Fibroblast of skin of scalp (primary cell): ENCODE measurements at places on chromosomes 4 and X.

DNA sequence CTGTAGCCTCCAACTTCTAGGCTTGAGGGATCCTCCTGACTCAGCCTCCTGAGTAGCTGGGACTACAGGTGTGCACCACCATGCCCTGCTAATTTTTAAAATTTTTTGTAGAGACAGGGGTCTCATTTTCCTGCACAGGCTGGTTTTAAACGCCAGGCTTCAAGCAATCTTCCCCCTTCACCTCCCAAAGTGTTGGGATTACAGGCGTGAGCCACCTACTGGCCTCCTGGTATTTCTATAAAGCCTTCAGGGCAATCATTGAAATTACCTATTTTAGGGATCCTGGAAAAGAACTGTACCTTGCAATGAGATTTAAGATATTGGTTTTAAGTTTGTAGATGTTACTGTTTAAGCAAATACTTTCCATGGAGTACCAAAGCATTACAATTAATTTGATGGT is 13.5 kb upstream of the PLS3 start:
- DNase-seq, result no peak

- DNase-seq, result peak; percentile 90
Measured at GRCh38 chr4:124018383-124019317, 622.1 kb downstream of the SPRY1 start.

DNA sequence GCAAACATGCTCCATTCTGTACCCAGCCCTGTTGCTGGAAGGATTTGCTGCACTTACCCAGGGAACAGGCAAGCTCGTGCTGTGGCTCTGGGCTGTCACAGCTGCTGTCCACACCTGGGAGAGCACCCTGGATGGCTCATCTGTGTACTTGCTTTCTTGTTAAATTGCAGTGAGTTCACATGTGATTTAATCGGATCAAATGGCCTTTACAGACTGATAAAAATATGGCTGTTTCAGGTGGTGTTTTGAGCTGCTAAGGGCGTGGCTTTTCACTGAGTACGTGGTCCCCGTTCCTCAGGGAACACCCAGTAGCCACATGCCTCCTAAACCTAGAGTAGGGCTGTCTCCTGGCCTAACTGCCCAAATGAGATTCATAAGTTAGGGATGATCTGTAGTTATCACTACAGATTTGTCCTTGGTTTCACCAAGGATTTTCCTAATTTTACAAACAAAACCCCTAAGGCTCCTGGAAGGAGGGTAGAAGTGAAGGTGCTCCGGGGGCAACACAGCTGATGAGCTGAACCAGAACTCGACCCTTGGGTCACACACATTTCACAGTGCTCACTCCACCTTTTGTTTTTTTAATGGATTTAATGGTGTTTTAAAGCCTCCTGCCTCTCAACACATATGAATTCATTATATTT is 13.7 kb downstream of the KLKB1 start:
- DNase-seq, result no peak

DNA sequence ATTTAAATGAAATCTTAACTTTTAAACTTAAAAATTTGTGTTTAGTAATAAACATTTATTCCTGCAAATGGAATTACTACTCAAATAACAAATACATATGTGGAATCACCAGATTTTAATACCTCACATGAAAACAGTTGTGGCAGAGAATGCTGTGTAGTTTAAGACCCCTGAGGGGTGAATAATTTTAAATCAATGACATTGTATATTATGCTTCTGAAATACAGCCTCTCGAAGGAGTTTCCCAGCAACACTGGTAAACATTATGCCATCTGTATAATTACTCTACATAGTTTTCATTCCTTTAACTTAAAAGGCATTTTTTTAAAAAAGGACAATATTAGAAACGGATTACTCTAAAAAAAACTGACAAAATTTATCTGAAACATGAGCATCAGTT is 2313.3 kb downstream of the ARAP2 start:
- peak; percentile 3 for DNase-seq

DNA sequence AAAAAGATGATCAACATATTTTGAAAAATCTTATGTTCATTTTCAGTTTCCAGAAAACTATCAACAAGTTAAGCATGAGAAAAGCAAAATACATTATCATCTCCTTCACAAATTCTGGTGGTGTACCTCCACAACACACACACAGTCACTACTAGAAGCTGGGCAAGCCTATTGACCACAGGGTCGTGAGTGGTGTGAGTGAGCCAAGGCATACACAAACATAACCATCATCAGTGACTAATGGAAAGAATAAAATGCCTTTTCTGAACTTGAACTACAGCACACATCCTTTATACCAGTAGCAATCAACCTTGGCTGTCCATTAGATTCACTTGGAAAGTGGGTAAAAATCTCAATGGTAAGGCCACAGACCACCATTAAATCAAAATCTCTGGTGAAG is 180.2 kb downstream of the FAM47B start:
- no peak for DNase-seq

GRCh38 chrX:56233100-56233499 is 944 bp downstream of the KLF8 start:
- DNase-seq, result no peak

DNA sequence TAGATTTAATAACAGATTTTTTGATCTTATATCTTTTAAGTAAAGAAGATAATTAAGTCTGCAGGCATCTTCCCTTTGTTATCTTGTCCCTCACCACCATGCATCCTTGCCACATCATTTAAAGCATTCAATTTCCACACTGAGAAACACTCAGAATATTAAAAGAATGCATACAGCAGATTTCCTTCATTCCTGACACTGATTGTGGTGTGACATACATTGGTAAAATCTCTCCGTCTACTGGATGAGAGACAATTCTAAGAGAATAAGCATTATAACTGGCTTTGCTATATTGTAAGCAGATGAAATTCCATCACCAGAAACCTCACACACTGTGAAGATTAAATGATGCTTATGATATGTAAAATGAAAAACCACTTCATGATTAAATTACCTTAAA is 97.4 kb upstream of the TRPC5OS start:
- peak; percentile 52 for DNase-seq

GRCh38 chrX:22063284-22063683 is 31.2 kb downstream of the PHEX start:
- DNase-seq, result no peak

DNA sequence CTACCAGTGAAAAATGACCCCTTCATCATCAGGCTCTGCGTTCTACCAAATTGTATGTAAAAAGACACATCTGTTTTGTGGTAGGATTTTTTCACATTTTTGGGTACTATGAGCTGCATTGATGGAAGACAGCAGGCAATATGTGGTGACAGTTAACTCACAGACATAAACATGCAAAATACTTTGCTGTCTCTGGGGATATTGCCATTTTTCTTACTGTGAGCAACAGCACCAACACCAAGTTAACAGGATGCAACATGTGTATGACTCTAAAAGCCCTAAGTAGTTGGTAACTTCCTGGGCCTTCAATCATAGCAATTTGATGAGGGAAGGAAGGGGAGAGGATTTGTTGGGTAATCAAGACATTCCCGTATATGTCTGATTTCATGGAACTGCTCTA is 56.4 kb upstream of the DRP2 start:
- no peak for DNase-seq

DNA sequence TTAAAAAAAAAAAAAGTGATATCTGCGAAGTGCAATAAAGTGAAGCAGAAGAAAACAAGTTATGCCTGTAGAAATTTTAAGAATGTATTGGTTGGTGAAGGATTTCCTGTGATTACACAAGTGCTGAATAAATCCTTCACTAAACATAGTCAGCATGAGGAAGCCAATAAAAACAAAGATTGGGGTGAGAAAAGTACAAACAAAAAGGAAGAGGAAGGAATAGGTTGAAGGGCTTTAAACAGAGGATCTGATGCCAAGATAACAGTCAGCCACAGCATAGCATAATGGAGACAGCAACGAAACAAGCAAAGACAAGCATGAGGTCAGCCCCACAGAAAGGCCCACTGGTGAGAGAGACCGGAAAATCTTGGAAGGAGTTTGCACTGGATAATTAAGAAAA is 372.2 kb downstream of the ADAM29 start:
- DNase-seq, result peak; percentile 59

GRCh38 chr4:121975784-121976183 is 23.9 kb upstream of the TRPC3 start:
- no peak for DNase-seq

- DNase-seq, result peak; percentile 50
Measured at GRCh38 chr4:71389149-71389827, 50.5 kb downstream of the SLC4A4 start.

- peak; percentile 70 for DNase-seq
Measured at GRCh38 chrX:65690057-65690855, 22.8 kb downstream of the MSN start.

GRCh38 chr4:150006197-150006596 is 72.0 kb upstream of the DCLK2 start:
- DNase-seq, result peak; percentile 75

DNA sequence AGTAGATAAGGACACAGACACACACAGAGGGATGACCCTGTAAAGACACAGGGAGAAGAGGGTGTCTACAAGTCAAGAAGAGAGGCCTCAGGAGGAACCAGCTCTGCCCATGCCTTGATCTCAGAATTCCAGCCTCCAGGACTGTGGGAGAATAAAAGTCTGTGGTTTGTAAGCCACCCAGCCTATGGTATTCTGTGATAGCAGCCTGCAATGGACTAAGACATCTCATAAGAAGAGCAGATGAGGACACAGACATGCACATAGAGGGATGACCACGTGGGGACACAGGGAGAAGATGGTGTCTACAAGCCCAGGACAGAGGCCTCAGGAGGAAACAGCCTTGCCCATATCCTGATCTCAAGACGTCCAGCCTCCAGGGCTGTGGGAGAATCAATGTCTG is 9.4 kb downstream of the XG start:
- no peak for DNase-seq

- DNase-seq, result no peak
Measured at GRCh38 chr4:43680421-43680820, 768.2 kb downstream of the KCTD8 start.

DNA sequence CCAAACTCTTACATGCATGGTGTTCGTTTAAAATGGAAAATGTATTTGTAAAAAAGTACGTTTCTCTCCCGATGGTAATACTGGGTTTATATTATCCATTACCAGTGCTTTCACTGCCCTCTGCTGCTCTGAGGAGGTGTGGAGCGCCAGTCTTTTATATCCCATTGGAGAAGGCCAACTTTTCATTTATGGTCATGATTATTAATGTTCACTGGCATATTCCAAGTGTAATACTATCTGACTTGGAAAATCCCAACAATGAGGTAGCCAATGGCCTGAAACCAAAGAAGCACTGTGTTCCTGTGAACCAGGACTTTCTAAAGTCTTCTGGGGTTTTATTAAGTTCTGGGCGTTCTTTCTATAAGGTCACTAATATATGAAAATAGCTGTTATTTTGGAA is 80.7 kb downstream of the SYNPO2 start:
- DNase-seq, result peak; percentile 82

DNA sequence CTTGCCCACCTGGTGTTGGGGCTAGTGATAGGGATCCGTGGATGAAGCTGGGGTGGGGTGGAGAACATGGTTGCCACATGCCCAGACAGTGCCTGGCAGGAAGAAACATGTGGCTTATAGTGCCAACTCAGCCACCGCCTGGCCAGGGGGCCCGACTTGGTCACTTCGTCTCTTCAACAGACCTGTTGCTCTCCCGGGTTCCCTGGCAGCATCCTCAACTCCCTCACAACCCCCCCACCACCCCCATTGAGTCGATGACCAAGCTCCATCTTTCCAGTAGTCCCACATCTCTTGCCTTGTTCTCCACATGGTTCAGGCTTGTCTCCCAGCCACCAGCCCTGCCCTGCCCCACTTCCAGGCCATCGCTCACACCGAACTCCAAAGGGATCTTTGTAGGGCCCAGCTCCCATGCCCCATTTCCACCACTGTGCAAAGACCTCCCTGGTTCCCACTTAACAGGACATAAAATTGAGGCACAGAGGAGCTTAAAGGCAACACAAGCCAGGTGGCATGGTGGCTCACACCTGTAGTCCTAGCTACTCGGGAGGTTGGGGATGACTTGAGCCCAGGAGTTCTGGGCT is 7.8 kb downstream of the PNCK start:
- DNase-seq, result no peak

DNA sequence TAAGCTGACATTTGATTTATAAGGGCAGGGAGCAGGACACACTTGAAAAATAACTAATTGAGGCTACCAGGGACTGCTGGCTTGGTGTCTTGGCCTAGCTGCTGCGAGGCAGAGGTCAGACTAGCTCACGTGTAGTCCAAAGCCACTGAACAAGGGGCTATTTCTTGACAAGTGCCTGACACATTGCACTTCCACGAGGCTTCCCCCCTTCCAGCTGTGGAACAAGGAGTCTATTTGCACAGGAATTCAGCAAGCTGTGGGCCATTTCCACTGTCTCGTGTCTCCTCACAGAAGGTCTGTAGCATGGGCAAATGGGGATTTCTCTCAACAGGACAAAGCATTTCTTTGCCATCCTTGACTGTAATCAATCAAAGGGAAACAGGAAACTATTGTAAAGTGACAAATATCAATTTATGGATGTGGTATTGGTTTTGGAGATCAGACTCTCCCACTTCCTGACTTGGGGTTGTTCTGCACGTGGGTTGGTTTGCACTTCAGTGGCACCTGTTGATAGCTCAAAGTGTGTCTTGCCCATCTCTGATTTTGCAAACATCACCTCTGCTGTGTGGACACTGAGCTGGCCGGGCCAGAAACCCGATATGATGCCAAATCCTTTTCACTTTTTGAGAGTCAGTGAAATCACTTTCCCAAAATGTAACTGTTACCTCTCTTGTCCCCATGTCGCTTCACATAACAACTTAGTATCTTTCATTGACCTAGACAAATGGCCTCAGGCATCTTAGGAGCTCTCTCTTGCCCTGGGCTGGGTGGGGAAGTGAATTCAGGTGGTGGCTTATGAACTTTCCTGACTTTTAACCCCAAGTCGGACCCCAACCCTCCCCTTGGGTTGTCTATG is 107.4 kb upstream of the MAMLD1 start:
- DNase-seq, result no peak

DNA sequence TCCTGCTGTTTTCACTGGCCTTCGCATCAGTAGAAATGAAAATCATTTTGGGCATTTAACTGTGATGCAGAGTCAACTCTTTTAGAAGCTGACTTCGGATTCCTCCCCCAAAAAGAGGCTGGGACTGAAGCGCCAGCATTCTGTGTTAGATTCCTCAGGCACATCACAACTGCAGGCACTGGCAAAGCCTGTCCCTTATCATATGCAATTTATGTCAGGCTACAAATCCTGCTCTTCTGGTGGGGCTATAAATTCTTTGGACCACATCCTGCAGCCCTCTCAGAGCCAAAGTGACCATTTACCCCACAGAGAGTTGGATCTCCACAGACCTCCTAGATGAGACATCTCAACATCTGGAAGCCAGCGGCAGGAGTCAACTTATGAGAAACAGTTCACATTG is 138.4 kb downstream of the CBR4 start:
- DNase-seq, result peak; percentile 66

- no peak for DNase-seq
Measured at GRCh38 chr4:76654084-76654483, 219.1 kb downstream of the SHROOM3 start.

- DNase-seq, result no peak
Measured at GRCh38 chr4:16192057-16192456, 34.2 kb downstream of the TAPT1 start.

DNA sequence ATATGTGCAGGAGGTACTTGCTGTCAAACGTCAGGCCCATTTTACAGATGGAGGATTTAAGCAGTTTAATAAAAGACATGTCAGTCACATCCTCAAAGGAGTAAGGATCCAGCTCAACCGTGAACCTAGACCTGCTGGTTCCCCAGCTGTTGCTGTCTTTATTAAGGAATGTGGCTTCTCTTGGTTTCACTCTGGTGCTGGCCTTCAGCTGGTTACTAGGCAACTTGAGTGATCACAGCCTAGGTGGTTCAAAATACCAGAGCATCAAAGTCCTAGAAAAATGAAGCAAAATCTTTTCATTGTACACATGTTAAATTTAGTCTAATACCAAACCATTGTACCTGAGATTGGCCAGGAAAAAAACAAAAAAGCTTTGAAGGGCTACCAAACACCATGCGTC is 32.7 kb upstream of the GLRA2 start:
- peak; percentile 8 for DNase-seq
